GM12878 (cell line): ENCODE measurements at places on chromosomes 6 and 20. TPM values are rescaled to one million over a fixed set of nuclear protein-coding genes. Genes with fewer than 3 reads are reported as not detected.

GRCh38 chr20:4602297-4602631 is 119.4 kb upstream of the PRND start:
- H3K27me3 ChIP-seq, result no peaks in the 10 kb centered on the region; the same call in 1 of the 2 replicates
- no peaks in the 10 kb centered on the region for H3K36me3 ChIP-seq
- H3K4me3 ChIP-seq, result no peak overlapping the region

The BPI gene
- polyA plus RNA-seq, result not detected in 2 replicates

GRCh38 chr6:70375882-70376281 is 37.4 kb upstream of the FAM135A start:
- H3K27me3 ChIP-seq, result no peaks in the 10 kb centered on the region; the same call in 1 of the 2 replicates
- DNase-seq, result no peak
- H3K36me3 ChIP-seq, result no peaks in the 10 kb centered on the region
- no peaks in the 10 kb centered on the region; the same call in 1 of the 2 replicates for H3K4me1 ChIP-seq
- H3K27ac ChIP-seq, result no peak overlapping the region

The HDGFL1 gene
- 0.05 and 0.17 TPM in 2 replicates for polyA plus RNA-seq

DNA sequence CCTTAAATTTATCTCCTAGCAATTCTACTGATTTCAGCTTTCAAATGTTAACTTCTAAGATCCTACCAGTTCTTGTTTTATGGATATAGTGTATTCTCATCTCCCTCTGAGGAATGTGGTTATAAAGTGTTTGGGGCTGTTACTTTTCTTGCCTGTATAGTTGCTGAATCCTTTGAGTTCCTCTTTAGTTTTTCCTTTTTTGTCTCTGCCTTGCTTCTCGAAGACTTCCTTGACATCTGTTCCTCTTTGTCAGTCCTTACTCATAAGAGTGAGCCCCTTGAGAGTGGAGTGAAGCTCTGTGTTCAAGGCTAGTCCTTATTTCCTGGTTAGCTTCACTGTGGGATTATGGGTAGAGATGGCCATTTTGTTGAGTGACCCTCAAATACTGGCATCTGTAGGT is 84.6 kb downstream of the ELOVL4 start:
- no peaks in the 10 kb centered on the region for H3K36me3 ChIP-seq
- H3K27ac ChIP-seq, result no peak overlapping the region
- H3K27me3 ChIP-seq, result no peaks in the 10 kb centered on the region
- H3K4me3 ChIP-seq, result no peak overlapping the region

The CRISP2 gene
- polyA plus RNA-seq, result not detected in 2 replicates

GRCh38 chr6:71602385-71603007 is 283.9 kb upstream of the RIMS1 start:
- no peak overlapping the region for H3K27ac ChIP-seq
- no peak overlapping the region for H3K4me3 ChIP-seq
- no peaks in the 10 kb centered on the region for H3K4me1 ChIP-seq
- no peaks in the 10 kb centered on the region for H3K36me3 ChIP-seq
- no peaks in the 10 kb centered on the region for H3K27me3 ChIP-seq

- H3K4me3 ChIP-seq, result no peak overlapping the region
- DNase-seq, result no peak
- no peaks in the 10 kb centered on the region; the same call in 1 of the 2 replicates for H3K27me3 ChIP-seq
These were observed 28.1 kb downstream of the ANGPT4 start for GRCh38 chr20:888057-888456.

DNA sequence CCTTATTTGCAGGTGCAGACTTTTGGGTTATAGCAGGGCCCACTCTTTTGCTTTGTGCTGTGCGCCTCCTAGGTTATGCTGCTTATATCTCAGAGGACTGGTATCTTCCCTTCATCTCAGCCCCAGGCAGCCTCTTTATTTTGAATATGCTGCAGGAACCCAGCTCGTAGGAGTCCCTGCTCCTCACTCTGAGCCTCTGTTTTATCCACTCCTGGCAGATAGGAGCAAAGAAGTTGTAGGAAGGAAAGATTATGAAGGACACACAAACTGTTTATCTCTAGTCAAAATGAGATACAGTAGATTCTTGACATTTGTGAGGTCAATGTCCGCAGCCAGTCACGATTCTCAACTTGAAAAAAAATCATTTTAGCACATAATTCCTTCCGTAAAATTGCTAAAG is 15.6 kb downstream of the L3MBTL3 start:
- no peak overlapping the region for H3K4me3 ChIP-seq
- no peak for DNase-seq
- no peaks in the 10 kb centered on the region for H3K27me3 ChIP-seq

The SMLR1 gene
- polyA plus RNA-seq, result not detected in 2 replicates

DNA sequence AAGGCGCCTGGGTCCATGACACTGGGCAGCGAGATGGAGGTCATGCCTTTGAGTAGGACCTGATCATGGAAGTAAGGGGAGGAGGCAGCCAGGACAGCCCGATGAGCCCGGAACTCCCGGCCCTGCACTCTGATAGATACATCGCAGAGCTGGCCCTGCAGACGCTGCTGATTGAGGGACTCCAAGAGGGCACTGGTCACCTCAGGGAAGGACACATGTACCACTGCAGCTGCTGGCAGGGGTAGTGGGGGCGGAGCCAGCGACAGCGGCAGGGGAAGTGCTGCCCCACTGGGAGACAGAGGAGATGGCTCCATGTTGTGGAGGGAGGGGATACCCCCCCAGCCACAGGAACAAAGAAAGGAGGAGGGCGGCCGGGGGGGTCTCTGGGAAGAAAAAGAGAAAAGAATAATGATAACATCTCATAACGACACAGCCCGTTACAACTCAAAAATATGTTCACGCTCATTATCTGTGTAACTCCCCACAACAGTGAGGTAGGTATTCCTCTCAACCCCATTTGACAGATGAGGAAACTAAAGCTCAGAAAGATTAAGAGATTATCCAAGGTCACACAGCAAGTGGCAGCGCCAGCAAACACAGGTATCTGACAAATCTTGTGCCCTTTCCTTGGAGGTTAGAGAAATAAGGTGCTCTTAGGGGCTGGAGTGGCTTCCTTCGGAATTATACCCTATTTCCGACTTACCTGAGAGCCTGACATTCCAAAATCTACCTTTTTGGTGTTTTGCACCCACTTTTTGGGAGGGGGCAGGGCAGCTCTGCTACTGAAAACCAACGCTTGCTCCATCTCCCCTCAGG is 733 bp downstream of the ZBTB22 start:
- peaks cover 12% of the 10 kb centered on the region; the same call in 1 of the 2 replicates for H3K36me3 ChIP-seq
- no peak for DNase-seq
- peak overlapping the region; percentile 38; the same call in 1 of the 2 replicates for H3K4me3 ChIP-seq
- H3K27me3 ChIP-seq, result no peaks in the 10 kb centered on the region
- H3K4me1 ChIP-seq, result peaks cover 35% of the 10 kb centered on the region

DNA sequence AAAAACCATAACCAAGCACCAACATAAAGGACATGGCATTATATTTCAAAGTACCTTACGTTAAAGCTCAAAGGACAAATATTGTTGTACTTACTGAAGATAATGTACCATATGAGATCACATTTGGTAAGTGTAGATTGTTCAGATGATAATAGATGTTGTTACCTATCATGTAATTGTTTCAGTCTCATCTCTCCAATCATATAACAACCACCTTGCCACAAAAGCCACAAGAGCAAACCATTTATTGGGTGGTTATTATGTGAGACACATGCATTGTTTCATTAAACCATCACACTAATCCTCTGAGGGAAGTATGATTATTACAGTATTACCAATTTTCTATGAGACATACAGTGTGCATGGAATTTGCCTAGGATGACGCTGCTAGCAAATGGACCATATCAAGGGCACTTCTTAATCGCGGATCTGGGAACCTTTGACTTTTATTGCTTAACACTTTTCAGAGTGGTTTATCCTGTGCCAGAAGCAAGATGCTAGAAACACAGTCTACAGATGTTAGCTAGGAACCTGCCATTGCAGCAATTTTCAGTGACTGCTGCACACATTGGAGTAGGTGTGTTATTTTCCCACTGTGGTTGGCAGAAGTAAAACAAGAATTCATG is 149.8 kb upstream of the AKIRIN2 start:
- no peaks in the 10 kb centered on the region for H3K27me3 ChIP-seq
- no peak for DNase-seq
- H3K4me1 ChIP-seq, result no peaks in the 10 kb centered on the region
- no peak overlapping the region for H3K4me3 ChIP-seq

DNA sequence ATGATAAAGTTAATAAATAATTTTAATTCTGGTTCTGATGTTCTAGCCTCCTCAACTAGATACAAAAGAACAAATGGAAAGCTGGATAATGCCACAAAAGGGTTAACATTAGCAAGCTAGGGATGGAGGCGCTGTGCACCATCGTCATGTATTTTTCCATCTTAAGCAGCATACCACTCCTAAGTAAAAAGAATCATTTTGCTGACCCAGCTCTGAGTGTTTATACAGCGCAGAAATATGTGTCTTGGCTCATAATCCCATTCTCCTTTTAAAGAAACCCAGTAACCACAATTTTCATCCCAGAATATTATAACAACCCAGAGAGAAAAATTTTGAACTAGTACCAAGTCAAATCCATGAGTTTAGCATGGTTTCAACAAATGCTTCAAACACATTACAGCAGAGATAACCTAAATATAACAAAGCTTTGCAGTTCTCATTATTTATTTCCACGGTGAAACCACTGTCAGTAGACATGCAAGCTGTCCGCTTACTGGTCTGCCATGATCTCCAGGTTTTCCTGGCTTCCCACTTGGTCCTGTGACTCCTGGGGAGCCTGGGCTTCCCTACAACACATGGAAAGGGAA is 111.1 kb downstream of the COL12A1 start:
- H3K4me1 ChIP-seq, result no peaks in the 10 kb centered on the region
- H3K27ac ChIP-seq, result no peak overlapping the region
- no peaks in the 10 kb centered on the region for H3K27me3 ChIP-seq
- no peaks in the 10 kb centered on the region for H3K36me3 ChIP-seq
- no peak overlapping the region for H3K4me3 ChIP-seq
